Activated T-helper 17 cell treated with anti-CD3 and anti-CD28 coated beads, Interleukin-2, amount 50 U/mL, for 72 hours (primary cell): ENCODE measurements at places on chromosomes 16 and 17. TPM values are rescaled to one million over a fixed set of nuclear protein-coding genes. Genes with fewer than 3 reads are reported as not detected.

DNA sequence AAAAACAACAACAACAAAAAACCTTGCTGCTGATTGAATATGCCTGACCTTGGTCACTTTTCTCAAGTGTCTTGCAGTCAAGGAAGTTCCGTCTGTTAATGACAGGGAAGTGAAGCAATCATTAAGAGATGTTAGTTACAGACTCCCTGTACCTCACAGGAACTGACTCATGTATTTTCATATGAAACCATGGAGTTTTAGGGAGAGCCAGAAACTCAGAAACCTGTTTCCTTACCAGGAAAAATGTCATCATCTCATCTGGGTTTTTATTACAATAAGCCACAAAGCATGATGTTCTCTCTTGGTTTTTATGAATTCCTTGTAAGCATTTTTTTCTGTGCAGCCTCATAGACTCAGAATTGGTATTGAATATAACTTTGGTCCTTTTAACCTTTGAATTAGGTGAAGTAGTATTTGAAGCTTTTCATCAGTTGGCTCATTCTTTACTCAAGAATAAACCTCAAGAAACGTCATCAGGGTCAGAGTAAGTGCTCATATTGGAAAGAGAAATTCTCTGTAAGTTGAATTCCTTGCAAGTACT, 10.3 kb downstream of the LYRM1 start:
- ATAC-seq: peak; percentile 86

- ATAC-seq: peak; percentile 35
These were observed 188.2 kb downstream of the FTO start for GRCh38 chr16:53892155-53892554.

PRAC2 gene
- not detected for total RNA-seq

- no peak for ATAC-seq
These were observed 185.8 kb downstream of the HS3ST3A1 start for GRCh38 chr17:13415871-13416416.

DNA sequence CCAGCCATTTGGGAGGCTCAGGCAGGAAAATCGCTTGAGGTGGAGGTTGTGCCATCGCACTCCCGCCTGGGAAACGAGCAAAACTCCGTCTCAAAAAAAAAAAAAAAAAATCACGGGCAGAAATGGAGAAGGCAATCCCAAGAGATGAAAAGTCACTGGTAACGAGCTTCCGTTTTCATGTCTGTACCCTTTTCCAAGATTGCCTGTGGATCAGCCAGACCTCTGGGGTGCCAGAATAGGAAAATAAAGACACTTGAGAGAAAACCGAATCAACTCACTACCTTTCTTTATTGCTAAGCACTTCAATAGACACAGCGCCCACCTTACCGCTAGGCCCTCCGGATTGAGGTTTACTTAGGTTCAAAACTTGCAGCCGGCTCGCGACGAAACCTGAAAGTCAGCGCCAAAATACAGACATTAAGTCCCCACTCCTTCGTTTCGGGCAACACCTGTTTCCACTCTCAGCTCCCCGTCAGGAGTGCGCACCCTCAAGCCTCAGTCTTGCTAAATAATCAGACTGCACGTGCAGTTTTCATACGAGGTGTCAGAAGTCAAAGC, 970 bp upstream of the TRAF7 start:
- ATAC-seq: no peak

ZNF652 gene
- 13.1 TPM for total RNA-seq
